Stimulated activated CD4-positive, alpha-beta T cell treated with anti-CD3 and anti-CD28 coated beads, Interleukin-4, amount 100 ng/mL, for 4 hours (primary cell): ENCODE measurements at places on chromosomes 3 and 15.

DNA sequence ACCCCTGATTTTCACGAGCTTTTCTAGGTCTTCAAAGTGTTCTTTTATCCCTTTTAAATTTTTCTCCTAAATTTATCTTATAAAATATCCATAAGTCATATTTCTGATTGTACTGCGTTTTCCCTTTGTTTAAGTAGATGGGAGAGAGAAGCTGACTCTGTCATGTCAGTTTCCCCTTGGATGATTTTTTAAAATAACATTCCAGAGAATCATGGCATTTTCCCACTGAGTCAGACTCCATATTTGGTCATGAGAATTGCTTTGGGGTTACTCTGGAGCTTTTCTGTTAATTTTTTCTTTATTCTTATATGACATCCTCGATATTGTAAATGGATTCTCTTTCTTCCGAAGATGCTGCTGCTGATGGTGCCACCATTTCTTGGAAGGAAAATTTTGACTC is 28.6 kb upstream of the UMPS start:
- no peak for DNase-seq

- no peak for DNase-seq
Measured at GRCh38 chr3:95459706-95460105, 1354.7 kb upstream of the EPHA6 start.

DNA sequence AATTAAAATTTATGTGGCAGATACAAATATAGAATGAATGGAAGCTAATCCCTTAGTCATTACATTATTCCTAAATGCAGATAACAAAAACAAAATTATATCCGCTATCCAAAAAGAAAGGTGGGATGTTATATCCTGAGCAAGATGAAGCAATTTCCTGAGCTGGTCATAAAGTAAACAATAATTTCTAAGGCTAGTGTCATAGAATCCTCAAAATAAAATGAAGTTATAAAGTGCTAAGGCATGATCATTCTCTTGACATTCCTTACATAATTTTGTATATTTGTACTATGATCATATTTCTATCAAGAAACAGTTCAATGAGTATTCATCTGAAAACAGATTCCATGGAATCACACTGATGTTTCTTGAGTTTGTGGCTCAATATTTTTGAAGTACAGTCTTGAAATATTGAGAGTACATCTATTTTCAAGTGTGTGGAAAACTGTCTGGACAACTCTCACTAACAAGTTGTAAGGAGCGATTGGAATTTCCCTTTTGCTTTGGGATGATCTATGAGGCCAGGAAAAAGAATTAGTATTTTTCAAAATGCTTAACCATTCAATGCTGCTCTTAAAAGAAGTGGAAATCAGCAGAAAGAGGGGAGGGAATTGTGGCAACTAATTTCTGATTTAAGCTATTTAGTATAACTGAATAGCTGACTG is 92.4 kb downstream of the ABI3BP start:
- no peak for DNase-seq

- no peak for DNase-seq
Measured at GRCh38 chr3:142839831-142840230, 49.1 kb downstream of the PCOLCE2 start.

- no peak for DNase-seq
Measured at GRCh38 chr15:42693942-42694341, 43.0 kb downstream of the CDAN1 start.
